IPS DF 6.9 (cell line): ENCODE measurements at places on chromosomes 1 and 21.

GRCh38 chr1:180915426-180915965 is 2.8 kb downstream of the KIAA1614 start:
- DNase-seq, result no peak

- DNase-seq, result no peak
Measured at GRCh38 chr1:210381934-210382333, 53.2 kb downstream of the HHAT start.

DNA sequence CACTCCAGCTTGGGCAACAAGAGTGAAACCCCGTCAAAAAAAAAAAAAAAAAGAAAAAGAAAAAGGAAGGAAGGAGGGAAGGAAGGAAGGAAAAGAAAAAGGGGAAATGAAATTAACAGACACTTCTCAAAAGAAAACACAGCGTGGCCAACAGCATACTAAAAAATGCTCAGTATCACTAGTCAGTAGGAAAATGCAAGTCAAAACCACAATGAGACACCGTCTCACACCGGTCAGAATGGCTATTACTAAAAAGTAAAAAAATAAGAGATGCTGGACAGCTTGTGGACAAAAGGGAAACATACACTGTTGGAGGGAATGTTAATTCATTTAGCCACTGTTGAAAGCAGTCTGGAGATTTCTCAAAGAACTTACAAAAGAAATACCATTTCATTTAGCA is 369.5 kb upstream of the BRINP3 start:
- no peak for DNase-seq

DNA sequence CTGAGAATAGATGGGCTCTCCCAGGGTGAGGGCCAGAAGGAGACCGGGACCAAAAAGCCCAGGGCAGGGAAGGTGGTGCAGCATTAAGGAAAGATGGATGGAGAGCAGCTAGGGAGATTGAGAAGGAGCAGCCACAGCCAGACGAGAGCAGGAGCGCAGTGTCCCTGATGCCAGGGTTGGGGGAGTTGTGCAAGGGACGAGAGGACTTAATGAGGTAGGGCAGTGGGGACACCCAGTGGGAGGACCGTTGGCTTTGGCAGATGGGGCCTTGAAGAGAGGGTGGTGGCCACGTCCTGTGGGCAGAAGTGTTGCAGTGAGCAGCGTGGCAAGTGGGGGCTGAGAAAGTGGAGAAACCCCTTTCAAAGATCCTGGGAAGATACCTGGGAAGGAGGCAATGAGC is 38.0 kb upstream of the KDM4A start:
- no peak for DNase-seq

DNA sequence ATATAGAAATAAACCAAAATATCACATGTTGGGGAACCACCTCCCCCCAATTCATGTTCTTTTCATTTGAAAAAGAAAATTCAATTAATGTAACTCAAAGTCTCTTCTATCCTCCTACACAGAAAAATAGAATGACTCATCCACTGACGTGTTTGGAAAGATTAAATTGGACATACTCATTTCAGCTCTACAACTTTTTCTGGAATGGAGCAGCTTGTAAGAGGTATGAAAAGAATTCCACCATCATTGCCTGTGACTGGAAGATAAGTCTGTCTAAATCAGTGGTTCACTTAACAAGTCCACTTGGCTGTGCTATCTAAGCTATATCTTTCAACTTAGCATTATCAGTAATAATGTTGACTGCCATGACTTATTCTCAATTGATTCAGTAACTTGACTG is 702.3 kb downstream of the BRINP3 start:
- DNase-seq, result no peak

DNA sequence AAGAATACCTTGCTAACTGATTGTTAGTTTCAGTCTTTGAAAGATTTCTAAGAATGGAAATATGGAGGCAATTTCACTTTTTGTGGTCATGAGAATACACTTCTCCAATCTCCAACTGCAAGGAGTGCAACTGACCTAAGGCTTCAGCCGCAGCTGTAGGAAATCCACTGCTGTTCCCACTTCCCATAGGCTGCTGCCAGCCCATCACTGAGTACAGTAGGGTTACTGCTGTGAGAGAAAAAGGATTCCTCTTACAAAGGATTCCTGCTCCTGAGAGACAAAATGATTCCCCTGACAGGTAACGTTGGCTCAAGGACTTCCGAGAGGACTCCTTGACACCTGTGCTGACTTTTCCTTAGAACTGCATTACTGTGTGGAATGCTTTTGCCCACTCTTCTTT is 87.4 kb downstream of the ADGRL4 start:
- no peak for DNase-seq

- DNase-seq, result no peak
Measured at GRCh38 chr1:200409203-200409760, 554 bp downstream of the ZNF281 start.

DNA sequence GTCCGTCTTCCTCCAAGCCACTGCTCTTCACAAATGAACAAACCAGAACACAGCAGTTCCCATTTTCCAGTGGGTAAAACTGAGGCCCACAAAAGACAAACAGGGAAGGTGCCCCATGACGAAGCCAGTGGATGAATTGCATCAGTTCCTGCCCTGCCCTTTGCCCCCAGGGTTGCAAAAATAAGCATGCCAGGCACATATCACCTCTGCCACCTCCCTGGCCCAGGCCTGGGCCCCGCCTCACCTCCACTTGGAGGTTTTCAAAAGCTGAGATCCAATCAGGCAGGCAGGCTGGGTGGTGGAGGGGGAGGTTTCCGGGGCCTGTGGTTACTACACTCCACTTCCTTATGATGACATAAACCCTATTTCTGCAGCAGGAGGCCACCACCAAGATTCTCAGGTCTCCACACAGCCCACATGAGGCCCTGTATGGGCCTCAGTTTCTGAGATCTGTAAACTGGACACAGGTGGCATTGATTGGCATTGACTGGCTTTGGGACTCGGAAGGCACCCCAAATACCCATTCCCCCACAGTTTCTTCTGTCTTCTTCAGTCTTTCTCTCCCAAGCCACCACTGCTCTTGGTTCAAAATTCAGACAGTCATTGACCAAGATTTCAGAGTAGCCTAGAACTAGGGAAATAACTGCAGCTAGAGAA is 4.1 kb downstream of the KIF21B start:
- DNase-seq, result no peak

DNA sequence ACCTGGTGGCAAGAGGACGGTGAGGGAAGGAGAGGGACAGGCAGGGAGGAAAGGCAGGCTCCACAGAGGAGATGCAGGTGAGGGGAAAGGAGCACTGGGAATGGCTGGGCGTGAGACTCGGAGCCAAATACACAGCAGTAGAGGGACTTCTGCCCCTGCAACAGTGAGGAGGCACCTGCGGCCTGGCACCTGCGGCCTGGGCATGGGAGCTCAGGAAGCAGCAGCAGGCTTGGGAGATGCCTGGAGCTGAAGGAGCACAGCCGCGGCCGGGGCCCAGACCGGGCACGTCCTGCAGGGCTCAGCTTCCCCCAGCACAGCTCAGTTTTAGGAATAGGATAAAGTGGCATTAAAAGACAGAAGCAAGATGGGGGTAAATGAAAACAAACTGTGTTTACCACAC is 20.9 kb upstream of the TSPEAR start:
- DNase-seq, result no peak

DNA sequence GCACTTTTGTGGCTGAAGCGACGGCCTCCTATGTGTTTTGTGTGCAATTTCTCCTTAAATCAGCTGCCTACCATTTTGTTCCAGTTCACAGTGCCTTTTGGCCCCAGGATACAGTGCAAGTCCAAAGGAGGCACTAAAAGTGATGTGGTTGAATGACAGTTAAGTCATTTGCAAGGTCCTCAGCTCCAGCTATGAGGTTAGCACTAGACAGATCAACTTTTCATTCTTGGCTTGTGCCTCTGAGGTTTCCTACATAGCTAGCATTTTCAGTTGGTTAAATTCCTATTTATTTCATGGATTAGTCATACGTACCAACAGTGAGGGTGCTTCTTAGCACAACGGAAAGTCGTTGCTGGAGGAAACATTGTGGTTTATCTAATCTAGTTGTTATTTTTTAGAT is 59.3 kb upstream of the NTPCR start:
- DNase-seq, result no peak

DNA sequence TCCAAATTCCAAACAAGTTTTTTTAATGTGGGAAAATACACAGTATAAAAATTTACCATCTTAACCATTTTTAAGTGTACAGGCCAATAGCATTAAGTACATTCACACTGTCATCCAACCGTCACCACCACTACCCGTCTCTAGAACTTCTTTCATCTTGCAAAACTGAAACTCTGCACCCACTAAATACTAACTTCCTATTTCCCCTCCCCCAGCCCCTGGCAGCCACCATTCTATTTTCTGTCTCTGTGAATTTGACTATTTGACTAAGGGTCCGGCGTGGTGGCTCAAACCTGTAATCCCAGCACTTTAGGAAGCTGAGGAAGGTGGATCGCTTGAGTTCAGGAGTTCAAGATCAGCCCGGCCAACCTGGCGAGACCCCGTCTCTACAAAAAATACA is 36.1 kb downstream of the CLSTN1 start:
- no peak for DNase-seq

DNA sequence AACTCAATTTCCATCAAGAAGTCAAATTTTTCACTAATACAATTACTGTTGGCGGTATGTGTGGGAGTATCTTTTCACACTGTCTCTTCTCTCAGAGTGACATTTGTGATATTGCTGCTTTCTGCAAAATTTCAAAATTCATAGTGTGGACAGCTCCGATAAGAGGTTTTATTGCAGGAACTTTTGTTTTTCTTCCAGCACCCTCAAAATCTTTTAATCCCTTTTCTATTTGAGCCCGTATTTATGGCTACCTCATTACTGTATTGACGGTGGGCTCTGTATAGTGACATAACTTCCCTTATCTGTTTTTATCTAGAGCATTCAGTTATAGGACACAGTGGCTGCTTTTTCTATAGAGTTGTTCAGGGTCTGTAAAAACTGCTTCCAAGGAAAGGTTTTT is 794.4 kb upstream of the TMPRSS15 start:
- no peak for DNase-seq

DNA sequence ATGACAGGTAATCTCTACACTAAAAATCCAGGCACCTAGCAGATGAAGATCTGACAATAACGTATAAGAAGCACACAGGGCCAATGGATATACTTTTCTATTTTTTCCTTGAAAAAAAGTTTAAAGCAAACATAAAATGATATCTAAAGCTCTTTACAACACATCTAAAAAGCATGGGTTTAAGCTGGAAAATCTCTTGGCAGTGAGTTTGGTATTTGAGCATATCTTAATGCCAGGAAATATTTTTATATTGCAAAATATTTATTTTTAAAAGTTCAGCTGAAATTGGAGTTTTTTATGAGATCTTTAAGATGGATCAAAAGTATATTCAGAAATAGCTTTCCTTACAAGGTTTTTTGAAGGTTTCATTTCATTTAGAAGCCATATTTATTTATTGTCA is 40.5 kb downstream of the SLC5A9 start:
- no peak for DNase-seq

- DNase-seq, result no peak
Measured at GRCh38 chr1:233238884-233239431, 56.6 kb downstream of the PCNX2 start.

GRCh38 chr1:41239988-41240610 is 2.0 kb downstream of the SCMH1 start:
- DNase-seq, result no peak

GRCh38 chr1:100422065-100422464 is 69.8 kb downstream of the CDC14A start:
- no peak for DNase-seq

DNA sequence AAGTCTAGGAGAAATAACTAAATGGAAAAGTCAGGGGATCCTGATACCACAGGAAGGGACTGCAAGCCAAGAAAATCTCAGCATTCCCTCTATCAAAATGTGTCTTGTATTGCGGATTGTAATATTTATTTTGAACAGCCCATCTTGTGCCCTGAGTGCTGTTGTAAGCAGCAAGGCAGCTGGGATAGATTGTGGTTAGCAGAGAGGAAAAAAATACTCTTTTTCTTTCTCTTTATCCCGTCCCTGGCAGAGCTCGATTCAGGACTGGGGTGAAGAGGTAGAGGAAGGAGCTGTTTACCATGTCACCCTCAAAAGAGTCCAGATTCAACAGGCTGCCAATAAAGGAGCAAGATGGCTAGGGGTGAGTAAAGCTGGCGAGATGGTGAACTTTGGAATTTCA is 1.2 kb downstream of the RGL1 start:
- no peak for DNase-seq

DNA sequence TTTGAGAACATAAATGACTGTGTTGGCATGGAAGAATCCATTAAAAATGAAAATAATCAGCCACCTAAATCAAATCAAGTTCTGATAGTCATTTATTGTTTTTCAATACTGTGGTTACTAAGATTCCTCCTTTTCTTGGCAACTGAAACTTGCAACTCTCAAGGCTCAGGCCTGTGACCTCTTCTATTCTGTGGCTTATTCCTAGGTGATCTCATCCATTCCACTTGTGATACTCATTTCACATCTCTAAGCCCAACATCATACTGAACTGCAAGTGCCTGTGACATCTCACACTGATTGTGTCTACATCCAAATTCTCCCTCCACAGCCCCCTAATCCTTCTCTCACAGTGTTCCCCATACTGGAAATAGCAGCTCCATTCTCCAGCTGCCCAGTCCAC is 4.8 kb upstream of the ST6GALNAC5 start:
- DNase-seq, result no peak

- no peak for DNase-seq
Measured at GRCh38 chr1:81548918-81549587, 251.7 kb upstream of the ADGRL2 start.

DNA sequence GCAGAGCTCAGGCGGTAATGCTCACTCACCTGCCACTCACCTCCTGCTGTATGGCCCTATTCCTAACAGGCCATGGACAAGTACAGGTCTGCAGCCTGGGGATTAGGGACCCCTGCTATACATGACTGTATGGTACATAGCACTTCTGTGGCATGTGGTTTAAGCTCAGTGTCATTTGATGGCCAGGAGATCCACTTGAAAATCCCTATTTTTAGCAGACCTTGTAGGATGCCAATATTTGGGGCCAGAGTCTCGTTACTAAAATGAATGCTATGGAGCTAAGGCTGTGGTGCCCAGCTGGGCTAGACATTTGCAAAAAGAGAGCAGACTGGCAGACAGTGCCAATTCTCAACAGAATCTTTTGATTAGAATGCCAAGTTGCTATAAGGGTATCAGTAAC is 1.7 kb upstream of the ANGPTL7 start:
- no peak for DNase-seq

GRCh38 chr1:157490467-157491165 is 61.7 kb downstream of the FCRL5 start:
- peak; percentile 29 for DNase-seq
